ENCODE measurements at places on chromosomes 6 and 20. TPM values are rescaled to one million over a fixed set of nuclear protein-coding genes. Genes with fewer than 3 reads are reported as not detected.

The ZSCAN9 gene
- 10.4 TPM for total RNA-seq

- DNase-seq: no peak
Measured at GRCh38 chr6:25927178-25927577, 3.3 kb downstream of the SLC17A2 start.

The HUS1B gene
- 0.75 TPM for total RNA-seq

DNA sequence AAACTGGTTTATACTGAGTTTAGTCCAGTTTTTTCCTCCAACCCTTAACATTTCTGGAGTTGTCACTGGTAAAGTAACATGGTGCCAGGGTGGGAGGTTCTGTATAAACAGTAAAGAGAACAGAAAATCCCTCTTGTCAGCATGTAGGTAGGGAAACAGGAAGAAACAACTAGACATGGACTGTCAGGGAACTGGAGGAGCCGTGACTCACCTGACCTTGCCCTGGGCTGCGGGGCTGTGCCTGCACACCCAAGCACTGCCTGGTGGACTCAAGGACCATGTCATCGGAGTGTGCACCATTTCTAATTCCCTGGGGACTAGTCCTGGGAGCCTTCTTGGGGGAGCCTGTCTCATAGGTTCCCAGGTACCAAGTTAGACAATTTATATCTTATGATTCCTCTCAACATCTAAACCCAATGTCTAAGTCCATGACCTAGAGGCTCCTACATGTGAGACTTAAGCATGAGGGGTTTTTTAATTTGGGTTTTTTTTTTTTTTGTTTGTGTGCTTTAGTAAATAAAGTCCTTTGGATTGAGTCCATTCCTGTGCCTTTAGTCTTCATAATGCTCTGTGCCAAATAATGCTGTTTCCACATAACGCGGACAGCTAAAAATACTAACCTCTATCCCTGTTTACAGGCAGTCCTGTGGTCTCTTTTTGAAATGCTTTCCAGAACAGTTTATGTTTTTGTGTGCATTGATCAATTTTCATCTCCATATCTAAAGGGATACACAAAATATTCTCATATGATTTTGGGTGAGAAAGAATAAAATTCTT is 136.9 kb upstream of the SUPT3H start:
- no peak for DNase-seq

The SCRT2 gene
- total RNA-seq: not detected

The NRSN1 gene
- not detected for total RNA-seq

DNA sequence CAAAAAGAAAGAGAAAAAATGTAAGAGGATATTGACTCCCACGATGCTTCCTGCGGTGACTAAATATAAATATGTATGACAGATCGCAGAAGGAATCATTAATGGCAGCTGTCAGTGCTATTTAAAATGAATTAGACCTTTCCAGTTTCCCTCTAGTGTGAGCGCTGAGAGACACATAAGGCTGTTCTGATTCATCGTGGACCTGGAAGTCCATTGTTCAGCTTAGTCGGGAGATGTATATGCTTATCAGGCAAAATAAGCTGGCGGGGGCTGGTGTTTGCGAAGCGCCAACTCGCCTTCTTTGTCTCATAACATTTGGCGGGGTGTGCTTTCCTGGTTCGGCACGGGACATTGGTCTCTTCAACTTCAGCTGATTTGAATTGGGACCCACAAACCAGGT is 95.4 kb downstream of the CDH4 start:
- DNase-seq: no peak

DNA sequence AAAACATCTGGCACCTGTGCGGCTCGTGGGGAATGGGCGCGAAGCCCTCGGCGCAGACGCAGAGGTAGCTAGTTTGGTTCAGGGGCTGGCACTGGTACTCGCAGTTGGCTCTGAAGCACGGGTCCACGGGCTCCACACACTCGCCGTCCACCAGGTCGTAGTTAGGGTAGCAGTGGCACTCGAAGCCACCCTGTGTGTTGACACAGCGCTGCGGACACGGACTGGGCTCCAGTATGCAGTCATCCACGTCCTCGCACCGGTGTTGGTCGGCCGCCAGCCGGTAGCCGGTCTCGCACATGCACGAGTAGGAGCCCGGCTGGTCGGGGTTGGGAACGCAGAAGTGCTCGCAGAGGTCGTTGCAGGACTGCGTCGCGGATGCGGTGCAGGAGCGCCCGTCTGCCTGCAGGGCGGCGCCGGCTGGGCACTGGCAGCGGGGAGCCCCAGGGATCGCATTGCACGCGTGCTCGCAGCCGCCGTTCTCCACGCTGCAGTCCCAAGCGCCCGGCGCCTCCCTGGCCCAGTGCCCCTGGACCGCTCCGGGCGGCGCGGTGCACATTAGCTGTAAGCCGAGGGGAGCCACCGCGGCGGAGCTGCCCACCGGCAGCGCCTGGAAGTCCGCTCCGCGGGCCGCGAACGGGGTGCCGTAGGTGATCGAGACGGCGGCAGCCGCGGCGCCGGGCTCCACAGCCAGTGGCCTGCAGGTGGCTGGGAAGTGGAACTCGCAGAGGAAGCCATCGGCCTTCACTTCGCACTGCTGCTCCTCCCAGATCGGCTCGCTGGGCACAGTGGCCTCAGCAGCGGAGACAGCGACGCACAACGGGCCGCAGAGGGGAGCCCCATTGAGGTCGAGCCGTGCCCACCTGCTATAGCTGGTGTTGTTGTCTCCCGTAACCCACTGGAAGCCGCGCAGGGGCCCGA is 930 bp downstream of the THBD start:
- no peak for DNase-seq

DNA sequence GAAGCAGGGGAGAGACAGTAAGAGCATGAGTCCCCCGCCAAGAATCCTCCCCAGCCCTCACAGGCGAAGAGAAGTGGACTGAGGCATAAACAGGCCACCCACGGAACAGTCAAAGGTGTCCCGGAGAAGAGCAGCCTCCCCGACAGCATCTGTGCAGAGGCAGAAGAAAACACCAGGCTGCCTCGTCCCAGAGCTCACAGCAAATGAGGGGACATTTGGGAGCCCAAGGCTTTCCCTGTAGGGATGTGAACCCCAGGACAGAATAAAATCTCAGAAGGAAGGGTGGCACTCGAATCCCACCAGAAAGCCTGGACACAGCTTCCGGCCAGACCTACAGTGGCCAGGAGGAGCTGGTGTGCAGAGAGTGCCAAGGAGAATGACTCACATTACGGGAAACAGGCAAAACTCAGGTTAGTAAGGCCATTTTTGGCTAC is 90.4 kb downstream of the DLL1 start:
- DNase-seq: no peak

DNA sequence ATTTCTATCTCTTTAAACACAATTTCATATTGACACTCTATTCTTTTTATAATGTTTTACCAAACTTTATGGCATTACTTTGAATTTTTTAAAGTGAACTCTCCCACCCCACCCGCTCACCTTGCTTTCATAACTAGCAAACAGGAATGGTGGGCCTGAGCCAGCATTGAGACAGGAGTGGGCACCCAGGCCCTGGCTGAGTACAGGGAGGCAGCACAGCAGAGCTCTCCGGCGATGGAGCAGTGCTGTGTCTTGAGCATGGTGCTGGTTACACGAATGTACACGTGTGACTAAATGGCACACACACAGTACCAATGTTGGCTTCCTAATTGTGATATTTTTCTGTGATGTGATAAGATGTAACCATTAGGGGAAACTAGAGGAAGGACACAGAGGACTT is 4.5 kb downstream of the CST11 start:
- DNase-seq: no peak

GRCh38 chr6:8080362-8081151 is 16.4 kb upstream of the BLOC1S5 start:
- DNase-seq: no peak

The RIMS4 gene
- 0.35 TPM for total RNA-seq

GRCh38 chr6:111259089-111259831 is 172.0 kb downstream of the SLC16A10 start:
- peak; percentile 96 for DNase-seq

- no peak for DNase-seq
Measured at GRCh38 chr6:43180058-43180457, 1.9 kb upstream of the CUL9 start.

DNA sequence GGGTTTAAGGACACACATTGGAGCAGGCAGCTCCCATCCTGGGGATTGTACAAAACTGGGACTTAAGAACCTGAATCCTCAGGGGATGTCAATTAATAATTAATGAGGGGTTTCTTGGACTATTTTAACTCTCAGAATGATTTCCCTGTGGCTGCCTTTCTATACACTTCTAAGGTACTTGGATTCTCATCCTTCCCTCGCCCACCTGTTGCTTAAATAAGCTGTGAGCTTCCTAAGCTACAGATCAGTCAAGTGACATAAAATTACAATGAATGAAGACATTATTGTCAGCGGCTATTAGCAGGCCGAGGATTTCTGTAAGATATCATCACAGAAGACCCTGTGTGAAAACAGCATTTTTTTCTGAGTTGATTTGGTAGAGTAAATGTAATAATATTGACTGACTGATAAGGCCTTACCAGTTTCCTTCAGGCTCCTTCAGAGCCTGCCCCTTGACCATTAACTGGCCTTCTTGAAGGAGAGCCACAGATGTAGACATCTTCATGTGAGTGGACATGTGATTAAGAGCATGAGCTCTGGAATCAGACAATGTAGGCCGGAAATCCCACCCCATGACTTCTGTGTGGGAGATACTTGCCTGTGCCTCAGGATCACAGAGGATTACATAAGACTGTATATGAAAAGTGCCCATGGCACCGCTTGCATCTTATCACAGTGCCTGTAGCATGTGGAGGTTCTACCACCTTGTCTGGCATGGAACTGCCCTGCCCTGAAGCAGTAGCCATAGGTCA is 101.7 kb downstream of the TULP4 start:
- DNase-seq: no peak

- peak; percentile 30 for DNase-seq
Measured at GRCh38 chr6:35415065-35415891, 36.9 kb upstream of the FANCE start.

GRCh38 chr6:159919800-159920199 is 29.0 kb downstream of the MAS1 start:
- DNase-seq: no peak

DNA sequence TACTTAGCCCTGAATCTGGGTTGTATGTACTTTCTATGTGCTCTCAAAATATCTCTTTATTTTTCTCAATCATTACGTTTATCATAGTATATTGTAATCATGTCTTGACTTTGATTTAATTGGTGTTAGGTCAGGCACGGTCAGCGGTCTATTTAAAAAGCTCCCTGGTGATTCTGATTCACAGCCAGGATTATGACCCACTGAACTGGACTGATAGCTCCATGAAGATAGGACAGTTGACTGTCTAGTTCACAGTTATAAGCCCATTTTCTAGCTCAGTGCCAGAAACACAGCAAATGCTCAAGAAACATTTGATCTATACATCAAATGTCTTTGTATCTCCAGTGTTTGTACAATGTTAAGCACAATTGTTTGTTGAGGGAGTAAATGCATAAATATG is 111.5 kb upstream of the CCN2 start:
- DNase-seq: no peak

The TTK gene
- 51.2 TPM for total RNA-seq

- no peak for DNase-seq
Measured at GRCh38 chr6:1736346-1737105, 126.8 kb downstream of the FOXC1 start.

DNA sequence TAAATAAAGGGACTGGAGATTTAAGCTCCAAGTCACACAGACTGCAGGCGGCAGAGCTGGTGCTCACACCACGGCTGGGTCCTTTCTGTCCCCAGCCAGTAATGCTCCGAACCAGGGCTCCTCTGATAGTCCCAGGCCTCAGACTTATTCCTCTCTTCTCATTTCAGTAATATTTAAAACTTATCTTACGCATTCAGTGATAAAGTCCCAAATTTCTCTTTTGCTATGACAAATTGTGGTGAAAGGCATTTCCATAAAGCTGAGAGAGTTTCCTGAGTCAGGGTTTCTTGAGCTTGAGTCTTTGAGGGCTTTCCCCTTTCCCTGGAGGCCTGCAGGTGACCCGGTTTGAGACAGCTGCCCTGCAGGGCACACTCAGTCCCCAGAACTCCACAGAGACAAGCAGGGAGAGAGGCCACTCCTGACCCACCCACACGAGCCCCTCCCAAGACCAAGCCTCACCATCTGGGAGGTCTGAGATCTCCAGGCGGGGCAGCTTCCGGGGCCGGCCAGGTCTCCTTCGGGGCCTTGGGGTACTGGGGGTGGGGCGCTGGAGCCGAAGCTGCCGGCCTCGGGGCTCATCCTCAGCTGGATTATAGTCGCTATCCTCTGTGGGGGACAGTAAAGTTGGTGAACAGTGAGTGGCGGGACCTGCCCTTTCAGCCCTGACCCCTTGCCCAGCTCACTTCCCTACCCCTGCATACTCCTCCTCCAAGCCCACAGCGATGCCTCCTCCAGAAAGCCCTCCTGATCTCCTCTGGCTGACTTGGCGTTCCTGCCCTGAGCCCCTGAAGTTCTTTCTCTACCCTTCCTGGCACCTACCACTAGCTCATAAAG is 6.6 kb downstream of the ZNF335 start:
- DNase-seq: no peak

DNA sequence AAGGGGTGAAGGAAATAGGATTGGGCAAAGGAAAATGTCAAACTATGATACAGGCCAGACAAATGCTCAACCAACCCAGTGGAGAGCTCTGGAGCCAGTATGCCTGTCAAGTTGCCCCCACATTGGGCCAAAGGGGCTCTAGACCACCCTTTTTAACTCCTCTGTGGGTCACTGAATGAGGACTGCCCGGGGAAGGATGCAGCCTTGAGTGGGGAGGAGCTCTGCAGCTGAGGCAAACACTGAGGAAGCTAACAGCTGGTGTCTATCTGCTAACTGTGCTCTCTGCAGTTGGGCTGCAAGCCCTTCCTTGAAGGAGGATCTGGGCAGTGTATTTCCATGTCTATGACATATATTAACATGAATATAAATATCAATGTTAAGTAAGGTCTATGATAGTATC is 98.4 kb upstream of the PRSS16 start:
- DNase-seq: no peak

The WFDC12 gene
- not detected for total RNA-seq

DNA sequence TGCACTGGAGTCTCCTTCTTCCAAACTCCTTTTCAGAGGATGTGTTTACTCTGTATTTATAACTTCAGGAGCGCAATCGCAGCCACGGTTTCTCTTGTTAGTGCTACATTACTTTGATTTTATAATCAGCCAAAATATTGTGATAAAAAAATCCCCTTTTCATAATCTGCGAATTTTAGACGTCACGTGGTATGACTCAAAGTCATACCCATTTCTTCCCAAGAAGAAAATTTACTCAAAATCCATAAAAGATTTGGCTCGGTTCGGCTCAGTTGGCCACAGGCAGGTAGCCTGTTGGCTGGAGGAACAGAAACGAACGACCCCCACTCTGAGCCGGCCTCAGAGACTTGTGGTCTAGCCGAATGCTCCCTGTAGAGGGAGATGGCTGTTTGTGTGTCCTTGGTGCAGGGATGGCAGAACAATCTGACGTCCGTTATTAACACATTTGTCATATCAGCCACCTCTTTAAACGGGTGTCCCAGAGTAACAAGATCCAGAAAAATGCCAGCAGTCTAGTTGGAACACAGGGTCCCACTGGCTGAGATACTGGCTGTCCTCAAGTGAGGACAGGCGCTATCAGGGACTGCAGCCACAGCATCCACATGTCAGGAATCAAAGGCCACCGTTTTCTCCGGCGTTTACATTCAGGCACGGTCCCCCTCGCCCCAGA is 247.6 kb downstream of the DLL1 start:
- no peak for DNase-seq

The CFB gene
- total RNA-seq: not detected

Data from NCI-H460 (cell line).